Tibial nerve (tissue), 4 donors: ENCODE measurements at places on chromosomes 6 and 20. TPM values are rescaled to one million over a fixed set of nuclear protein-coding genes. Genes with fewer than 3 reads are reported as not detected.

The B3GALT4 gene
- total RNA-seq: 7.5 TPM

DNA sequence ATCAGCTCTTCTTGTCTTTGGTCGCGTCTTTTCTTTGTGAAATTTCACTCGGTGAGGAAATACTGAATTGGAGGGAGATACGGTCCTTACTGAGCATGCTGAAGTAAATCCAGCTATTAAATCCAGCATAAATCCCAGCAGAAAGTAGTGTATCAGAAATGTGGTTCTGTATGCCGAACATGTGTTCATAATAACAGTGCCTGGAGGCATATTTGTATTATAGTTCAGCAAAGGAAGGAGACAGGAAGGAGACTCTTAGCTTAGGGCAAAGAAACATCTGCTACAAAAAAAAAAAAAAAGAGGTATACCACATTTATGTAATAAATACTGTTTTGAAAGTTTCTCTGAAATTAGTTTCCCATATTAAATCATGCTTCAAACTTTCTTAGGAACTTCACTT, 211.8 kb downstream of the PLCB4 start:
- DNase-seq: no peak

GRCh38 chr20:63412889-63413288, 51.7 kb upstream of the CHRNA4 start:
- no peak for DNase-seq

- DNase-seq: no peak
Measured at GRCh38 chr6:33854572-33855030, 50.8 kb upstream of the MLN start.

GRCh38 chr20:53814060-53814459, 220.4 kb upstream of the ZNF217 start:
- DNase-seq: no peak

DNA sequence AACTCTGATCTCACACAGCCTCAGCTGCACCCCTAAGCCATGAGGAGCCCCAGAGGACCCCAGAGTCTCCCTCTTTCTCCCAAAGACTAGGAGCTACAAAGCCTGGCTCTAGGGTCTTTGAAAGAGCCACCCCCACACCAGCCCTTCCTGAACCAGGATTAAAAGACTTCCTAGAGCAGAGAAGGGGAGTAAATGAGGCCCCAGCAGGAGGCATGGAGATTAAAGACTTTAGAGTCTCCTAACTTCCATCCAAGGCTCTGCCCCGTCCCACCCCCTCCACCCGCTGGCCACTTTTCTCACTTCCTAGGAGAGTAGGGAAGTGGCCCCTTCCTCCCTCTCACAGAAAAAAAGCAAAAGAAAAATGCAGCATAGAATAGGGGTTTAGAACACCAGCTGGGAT, 1.7 kb downstream of the PREX1 start:
- no peak for DNase-seq

The LST1 gene
- total RNA-seq: 22.7 TPM

The CRISP3 gene
- total RNA-seq: not detected

The SCRT2 gene
- total RNA-seq: not detected

The HLA-DOA gene
- 17.7 TPM for total RNA-seq

DNA sequence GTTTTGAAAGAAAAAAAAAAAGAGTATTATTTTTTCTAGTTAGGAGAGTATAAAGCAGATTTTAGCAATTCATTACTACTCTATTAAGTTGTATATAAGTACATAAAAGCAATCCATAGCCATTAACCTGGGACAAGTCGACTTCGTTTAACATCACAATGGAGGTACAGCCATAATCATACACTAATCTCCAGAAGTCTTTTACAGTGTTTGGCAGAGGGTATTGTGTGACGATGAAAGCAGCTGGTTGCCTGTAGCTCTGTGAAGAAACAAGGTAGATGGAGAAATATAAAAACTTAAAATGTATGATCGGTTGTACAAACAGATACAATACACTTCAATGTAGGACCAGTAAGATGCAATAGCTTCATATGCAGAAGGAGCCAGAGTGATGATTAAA, 75.9 kb upstream of the THEMIS start:
- DNase-seq: no peak

DNA sequence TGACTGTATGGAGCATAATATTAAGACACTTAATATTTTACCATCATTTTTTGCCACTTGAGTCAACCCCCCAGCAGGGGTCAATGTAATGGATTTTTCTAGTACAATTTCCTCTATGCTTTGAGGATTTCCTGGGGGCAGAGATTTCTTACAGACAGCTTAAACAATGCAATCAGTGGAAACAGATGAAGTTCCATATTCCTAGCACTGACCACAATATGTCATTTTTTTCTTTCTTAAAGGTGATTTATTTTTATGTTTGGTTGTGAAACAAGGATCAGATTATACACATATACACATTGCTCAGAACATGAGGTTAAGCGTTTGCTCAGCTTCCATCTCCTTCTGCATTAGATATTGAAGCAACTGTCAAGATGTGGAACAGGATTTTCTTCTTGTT, 82.0 kb upstream of the ID4 start:
- no peak for DNase-seq

DNA sequence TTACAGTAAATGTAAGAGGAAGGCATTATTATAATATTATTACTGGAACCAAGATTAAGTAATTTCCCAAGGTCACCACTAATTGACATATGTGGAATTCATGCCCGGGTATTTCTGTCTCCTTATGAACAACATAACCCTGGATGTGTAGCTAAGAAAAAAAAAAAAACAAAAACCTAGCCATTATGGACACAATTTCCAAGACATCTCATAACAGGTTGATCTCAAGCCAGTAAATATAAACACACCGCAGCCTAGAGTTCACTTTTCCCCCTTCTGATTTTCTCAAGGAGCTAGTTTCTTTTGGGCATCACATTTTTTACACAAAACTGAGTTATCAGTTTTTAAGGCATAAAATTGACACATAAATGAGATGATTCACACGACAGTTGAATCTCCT, 306.5 kb upstream of the RSPO3 start:
- no peak for DNase-seq

GRCh38 chr6:159695984-159696383, 2.9 kb upstream of the SOD2 start:
- no peak for DNase-seq
